HepG2 (cell line): ENCODE measurements at places on chromosomes 4 and X. TPM values are rescaled to one million over a fixed set of nuclear protein-coding genes. Genes with fewer than 3 reads are reported as not detected.

DNA sequence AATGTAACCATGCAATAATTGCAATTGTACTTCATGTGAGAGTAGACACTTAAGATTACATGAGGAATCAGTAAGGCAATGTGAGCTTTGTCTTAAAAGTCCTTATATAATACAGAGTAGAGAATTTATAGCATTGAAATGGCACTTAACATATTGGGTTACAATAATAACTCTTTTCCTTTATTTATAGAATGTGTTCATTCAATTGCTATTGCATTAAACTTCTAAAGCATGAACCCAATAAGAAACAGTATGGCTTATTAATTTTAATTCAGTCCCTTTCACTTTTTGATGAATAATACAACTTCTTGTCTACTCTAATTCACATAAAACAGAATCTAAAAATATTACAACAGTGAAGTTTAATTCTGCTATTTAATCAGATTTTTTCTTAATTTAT, 174.2 kb upstream of the PABPC4L start:
- DNase-seq, result no peak

DNA sequence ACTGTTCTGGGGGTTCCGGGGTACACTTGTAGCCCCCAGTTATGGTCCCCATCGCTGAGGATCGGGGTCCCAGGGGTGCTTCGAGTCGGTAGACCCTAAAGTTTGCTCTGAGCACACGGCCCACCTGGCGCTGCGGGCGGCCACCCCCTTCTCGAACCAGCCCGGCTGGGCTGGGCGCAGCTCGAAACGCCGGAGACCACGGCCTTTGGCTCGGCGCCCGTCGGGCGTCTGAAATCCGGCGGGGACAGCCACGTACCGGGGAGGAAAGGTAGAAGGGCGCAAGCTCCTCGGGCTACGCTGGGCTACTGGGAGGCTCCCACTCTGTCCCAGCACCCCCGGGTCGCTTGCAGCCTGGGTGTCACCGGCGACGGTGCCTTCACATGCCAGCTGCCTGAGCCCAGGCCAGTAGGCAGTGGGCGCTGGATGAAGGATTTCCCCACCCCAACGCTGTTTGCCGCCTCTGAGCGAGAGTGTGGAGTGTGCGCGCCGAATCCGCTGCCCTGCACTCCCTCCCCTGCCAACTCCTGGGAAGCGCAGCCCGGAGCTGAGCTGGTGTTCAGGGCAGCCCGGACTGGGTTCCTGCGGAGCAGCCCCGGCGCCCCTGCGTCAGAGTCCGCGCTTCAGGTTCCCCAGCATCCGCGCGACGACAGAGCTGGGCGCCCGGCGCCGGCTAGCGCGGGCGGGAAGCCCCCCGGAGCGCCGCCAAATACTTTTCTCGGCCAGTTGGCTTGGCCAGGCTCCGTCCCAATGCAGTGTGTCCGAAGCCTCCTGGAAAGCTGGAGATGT, 637 bp downstream of the MAMLD1 start:
- no peak for DNase-seq

DNA sequence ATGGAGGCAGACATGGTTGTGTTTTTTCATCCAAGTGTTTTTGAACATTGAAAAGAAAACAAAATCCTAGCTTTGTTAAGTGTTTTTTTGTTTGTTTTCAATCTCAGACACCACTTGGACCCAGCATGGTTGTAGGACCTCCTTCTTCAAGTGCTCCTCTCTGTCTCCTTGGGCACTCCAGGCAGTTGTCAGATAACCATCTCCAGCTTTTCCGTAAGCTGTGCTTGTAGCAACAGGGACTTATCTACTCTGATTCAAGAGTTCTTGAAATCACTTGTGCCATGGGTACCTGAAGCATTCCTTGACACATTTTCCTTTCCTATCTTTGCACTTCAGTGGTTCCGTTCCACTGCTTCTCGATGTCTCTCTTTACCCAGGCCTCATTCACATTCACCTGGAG, 334.9 kb upstream of the DDX53 start:
- no peak for DNase-seq

DNA sequence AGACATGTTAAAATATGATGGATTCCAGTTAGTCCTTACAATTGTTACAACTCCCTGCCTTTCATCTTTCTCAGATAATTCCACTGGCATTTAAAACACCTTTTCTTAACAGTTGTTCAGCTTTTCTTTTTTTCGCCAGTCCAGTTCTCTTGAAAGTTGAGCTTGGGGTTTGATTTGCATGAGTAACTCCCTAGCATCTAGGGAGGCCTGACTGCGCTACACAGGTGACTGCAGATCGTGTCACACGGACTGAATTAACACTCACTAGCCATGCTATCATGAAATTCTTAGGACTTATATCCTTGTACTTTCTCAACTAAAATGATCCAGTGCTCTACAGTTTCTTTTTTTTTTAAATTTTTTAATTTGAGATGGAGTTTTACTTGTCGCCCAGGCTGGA, 69.8 kb downstream of the ARHGAP24 start:
- DNase-seq, result no peak

GRCh38 chr4:68673143-68673542, 2.7 kb upstream of the UGT2B15 start:
- no peak for DNase-seq

DNA sequence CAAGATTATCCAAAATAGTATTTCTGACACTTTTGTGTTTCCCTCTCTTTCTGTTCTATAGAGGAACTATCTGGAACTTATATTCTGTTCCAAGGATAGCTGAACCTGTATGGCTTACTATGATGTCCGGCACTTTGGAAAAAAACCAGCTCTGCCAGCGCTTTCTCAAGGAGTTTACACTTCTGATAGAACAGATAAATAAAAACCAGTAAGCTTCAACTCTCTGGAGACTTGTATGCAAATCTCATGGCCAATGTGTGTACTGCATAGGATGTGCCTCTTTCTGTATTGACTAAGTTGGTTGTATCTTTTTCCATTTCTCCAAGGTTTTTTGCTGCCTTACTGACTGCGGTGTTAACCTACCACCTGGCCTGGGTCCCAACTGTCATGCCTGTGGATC, 92.5 kb downstream of the FNIP2 start:
- DNase-seq, result no peak

DNA sequence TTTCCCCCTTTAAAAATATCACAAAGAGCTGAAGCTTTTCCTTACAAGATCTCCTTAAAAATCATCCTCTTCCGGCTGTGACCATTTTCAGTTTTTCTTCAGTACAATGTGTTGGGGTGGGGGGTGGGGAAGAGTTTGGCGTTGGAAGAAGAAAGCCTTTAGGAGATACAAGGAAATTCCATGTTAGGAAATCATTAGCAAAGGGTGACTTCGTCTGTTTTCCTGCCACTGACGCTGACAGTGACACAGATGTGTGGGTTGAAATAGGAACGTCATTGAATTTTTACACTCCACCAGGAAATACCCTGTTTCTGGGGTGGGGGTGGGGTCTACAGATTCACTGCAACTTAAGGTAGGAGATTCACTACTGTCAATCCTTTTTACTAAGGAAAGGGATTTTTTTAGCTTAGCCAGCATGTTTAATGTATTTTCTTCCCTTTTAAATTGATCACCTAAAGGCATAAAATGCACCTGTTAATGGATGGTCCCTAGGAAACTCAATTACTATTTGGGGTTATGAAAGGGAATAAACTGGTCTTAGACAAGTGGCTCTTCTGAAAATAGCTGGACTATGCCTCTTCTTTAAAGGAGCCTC, 3.9 kb downstream of the MAMLD1 start:
- DNase-seq, result no peak

GRCh38 chr4:167873496-167873895, 218.8 kb upstream of the ANXA10 start:
- DNase-seq, result no peak

- DNase-seq, result peak; percentile 2
Observed at GRCh38 chrX:68647156-68647957, at the start of gene STARD8. Gene STARD8, plus strand, starts transcription at chrX:68647666. Its CDS starts 217 bp downstream, at chrX:68647883.

STATH gene
- polyA plus RNA-seq, result not detected in 2 replicates

HEPH gene
- 0.03 TPM in 1 of 2 replicates, not detected in the other for polyA plus RNA-seq
